ENCODE measurements at places on chromosomes 11 and 22.

DNA sequence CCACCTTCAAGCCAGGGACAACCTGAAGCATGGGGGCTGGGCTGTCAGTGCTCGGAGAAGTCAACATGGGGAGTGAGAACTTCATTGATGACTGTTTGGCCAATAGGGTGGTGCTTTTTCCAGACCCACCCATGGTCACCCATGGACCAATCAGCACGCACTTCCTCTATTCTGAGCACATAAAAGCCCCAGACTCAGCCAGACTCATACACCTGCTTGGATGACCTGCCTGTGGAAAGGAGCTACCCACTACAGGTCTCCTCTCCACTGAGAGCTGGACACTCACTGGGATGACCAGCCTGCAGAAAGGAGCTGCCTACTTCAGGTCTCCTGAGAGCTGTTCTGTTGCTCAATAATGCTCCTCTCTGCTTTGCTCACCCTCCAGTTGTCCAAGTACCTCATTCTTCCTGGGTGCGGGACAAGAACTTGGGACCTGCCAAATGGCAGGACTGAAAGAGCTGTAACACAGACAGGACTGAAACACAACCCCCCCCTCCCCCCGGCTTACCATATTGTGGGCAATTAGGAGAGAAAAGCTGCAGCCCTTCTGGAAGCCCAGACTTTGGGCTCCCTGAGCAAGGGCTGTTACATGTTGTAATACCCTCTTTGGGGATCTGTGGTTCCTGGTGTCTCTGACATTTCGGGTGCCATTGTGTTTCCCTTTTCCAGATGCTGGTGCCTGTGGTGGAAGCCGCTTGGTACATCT, 44.4 kb upstream of the WNT11 start:
- DNase-seq: no peak

DNA sequence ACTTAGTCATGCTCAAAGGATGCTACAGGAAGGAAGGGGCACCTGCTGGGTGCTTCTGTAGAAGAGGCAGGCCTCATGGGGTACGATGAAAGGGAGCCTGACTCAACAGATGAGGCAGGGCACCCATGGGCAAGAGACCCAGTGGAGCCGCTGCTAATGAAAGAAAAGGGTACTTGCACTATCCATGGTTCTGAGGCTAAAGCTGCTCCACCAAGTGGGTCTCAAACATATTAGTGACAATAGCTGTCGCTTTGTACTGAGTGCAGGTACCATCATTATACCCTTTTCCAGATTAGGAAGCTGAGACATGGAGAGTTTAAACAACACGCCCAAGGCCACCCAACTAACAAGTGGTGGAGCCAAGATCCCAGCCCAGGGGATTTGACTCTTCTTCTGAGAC, 127.5 kb upstream of the SERPIND1 start:
- DNase-seq: no peak

GRCh38 chr11:14768526-14769188, 123.4 kb downstream of the CYP2R1 start:
- DNase-seq: no peak

DNA sequence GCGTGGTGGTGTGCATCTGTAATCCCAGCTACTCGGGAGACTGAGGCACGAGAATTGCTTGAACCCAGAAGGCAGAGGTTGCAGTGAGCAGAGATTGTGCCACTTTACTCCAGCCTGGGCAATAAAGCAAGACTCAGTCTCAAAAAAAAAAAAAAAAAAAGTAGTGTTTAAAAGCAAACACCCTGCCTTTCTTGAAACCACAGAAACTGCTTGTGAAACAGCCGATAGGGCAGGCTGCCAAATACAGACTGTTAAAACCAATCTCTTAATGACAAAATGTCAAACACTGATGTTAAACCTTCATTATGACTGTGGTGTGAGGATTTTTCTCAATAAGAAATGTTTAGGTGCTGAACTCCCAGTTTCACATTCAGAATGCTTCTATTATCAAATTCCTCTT, 27.3 kb downstream of the MARK2 start:
- peak; percentile 54 for DNase-seq

GRCh38 chr11:61147271-61147670, 14.0 kb downstream of the VPS37C start:
- no peak for DNase-seq

DNA sequence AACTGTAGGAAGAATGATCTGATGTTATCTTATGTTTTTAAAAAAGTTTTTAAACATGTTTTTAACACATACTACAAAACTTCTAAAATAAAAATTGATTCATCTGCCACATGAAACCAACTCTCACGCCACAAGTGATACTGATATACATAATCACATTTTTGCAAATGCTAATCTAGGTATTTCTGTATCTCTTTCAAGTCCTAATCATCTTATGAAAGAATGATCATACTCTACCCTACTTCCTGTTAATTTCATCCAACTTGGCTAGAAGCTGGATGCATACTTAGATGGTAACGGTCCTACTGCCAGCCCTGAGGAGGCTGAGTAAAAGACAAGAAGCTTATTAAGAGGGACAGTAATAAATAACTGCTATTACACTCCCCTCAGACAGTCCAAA, 19.2 kb downstream of the THAP12 start:
- DNase-seq: no peak

GRCh38 chr11:111472228-111472627, 40.0 kb downstream of the BTG4 start:
- DNase-seq: no peak

GRCh38 chr11:108973402-108974162, 308.7 kb downstream of the DDX10 start:
- peak; percentile 83 for DNase-seq

GRCh38 chr11:762421-763072, 14.7 kb downstream of the GATD1 start:
- peak; percentile 65 for DNase-seq

DNA sequence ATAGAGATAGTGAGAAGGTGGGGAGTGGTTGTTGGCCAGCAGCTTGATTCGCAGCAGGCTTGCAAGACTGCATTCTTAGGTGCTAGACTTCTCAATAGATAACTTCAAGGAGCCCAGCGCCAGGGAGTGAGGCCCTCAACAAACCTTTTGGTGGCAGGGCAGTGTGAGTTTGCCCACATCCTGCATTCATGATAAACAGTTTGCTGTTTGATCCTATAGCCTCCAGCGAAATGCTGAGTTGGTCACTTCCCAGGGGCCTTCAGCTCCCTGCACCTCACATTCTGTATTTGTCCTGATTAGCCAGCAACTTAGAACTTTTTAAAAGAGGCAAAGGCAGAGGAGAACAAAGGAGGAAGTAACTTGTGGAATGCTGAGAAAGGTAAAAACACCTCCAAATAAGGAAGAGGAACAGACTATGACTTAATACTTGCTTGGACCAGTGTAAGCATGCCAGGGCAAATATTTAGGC, 25.1 kb downstream of the OR10A6 start:
- DNase-seq: no peak

DNA sequence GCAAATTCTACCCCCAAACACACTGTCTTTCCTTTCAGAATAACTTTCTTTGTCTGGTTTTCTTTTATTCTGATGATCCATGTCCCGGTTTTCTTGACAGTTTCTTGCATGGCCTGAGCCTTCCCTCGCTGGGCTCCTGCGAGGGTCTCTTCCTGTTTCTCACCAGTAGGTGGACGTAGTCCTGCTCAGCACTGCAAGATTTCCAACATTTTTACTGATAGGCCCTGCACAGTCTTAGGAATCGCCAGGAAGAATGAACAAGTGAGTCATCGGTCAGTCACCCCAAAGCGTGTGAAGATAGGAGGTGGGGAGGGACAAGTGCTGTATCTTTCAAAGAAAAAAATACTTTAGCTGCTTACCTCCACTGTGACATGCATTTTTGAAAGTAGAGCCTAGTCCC, 16.9 kb upstream of the KIRREL3 start:
- DNase-seq: peak; percentile 63

- no peak for DNase-seq
Measured at GRCh38 chr11:115576606-115577380, 72.6 kb upstream of the CADM1 start.

GRCh38 chr11:67373648-67374570, 511 bp upstream of the CLCF1 start:
- DNase-seq: peak; percentile 96

GRCh38 chr11:67652965-67653845, 2.7 kb upstream of the ACY3 start:
- DNase-seq: no peak

DNA sequence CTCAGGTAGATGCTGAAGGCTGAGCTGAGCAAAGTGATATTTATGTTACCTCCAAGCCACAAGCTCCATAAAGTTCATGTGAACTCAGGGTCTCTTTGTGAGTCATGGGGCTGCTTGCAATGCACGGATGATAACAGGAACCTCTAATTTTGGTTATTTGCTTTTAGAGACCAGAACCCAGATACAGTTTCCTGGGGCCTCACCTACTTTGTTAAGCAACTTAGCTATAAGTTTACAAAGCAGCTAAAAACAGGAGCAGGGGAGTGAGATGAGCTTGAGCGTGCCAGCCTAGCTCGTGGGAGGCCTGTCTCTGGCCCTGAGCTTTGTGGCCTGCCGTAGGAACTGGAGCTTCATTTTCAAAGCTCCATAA, 29.2 kb downstream of the SREBF2 start:
- peak; percentile 13 for DNase-seq

DNA sequence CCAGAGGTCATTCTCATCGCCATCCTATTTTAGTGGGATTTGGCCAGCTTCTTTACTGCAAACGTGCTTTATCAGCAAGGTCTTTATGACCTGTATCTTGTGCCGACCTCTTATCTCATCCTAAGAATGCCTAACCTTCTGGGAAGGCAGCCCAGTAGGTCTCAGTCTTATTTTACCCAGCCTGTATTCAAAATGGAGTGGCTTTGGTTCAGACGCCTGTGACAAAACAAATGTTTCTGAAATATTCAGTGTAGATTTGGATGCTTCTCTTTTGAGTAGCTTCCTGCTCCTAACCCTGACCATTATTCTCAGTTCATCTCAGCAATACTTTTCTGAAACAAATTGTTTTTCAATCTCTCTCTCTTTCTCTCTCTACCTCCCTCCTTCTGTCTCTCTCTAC, 60.1 kb downstream of the TRIM44 start:
- no peak for DNase-seq

DNA sequence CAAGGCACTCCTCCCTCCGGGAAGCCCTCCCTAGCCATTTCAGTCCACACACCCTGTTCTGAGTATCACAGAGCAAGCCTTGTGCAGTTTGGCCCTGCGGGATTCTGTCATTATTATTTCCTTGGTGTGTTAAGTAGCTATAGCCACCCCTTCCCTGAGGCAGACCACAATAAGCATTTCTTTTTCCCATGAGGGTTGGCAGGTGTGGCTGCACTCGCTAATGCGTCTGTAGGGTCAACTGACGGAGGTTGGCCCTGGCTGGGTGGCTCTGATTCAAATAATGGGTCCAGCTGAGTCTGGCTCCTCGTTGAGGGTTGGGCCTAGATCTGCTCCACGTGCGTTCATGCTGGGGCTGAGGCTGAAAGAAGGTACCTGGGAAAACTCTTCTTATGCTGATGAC, 5.1 kb downstream of the F2 start:
- no peak for DNase-seq

- DNase-seq: no peak
Measured at GRCh38 chr22:46076651-46077339, 73.5 kb upstream of the PPARA start.

DNA sequence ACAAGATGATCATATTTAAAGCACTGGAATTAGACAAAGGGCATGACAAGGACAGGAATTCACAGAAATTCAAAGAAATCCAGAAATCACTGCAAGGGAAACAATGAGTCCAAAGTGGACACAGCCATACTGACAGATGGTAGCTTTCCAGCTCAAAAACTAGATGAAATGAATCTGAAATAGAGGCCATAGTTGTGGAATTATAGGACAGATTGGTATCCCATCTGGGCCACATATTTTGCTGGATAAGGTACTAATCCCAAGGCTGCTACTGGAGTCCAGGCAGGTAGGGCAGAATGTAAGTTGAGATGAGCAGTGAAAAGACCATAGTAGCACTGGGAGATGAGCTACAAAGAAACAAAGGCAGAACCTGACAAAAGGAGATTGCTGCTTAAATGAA, 258.3 kb upstream of the ANO3 start:
- DNase-seq: no peak

GRCh38 chr11:64753019-64753379, 6.8 kb downstream of the PYGM start:
- DNase-seq: no peak
